ENCODE measurements at places on chromosomes 7 and 10.

- no peak for DNase-seq
Observed at GRCh38 chr10:11209830-11210181, 192.1 kb downstream of the CELF2 start.

DNA sequence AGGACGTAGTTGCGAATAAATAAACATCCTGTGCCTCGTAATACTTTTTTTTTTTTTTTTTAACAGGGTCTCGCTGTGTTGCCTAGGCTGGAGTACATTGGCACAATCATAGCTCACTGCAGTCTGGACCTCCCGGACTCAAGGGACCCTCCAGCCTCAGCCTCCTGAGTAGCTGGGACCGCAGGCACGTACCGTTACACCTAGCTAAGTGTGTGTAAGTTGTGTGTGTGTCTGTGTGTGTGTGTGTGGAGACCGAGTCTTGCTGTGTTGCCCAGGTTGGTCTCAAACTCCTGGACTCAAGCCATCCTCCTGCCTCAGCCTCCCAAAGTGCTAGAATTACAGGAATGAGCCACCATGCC lies 573 bp upstream of the PON2 start:
- no peak for DNase-seq

GRCh38 chr7:69776611-69777010 lies 178.3 kb downstream of the AUTS2 start:
- no peak for DNase-seq

DNA sequence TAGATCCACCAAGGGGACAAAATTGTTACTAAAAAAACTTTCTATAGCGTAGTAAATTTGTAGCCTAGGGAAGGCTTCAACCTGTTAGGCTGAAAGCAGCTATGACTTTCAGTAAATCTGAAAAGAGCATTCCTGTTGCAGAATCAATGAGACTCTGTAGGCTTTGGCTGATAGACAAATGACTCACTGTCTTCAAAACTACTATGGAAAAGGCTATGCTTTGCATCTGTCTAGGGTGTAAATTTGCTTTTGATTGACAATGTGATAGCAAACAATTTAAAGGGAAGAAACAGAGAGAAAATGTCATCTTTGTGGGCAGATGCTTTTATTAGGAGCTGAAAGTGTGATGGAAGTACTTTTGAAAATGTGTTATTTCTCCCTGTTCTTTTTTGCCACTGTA lies 60.6 kb downstream of the ARL5B start:
- no peak for DNase-seq

GRCh38 chr10:70404036-70404786 lies at the start of gene EIF4EBP2:
EIF4EBP2 (plus strand) TSS chr10:70404145; CDS start chr10:70404402, 257 bp downstream.
- peak; percentile 97 for DNase-seq

DNA sequence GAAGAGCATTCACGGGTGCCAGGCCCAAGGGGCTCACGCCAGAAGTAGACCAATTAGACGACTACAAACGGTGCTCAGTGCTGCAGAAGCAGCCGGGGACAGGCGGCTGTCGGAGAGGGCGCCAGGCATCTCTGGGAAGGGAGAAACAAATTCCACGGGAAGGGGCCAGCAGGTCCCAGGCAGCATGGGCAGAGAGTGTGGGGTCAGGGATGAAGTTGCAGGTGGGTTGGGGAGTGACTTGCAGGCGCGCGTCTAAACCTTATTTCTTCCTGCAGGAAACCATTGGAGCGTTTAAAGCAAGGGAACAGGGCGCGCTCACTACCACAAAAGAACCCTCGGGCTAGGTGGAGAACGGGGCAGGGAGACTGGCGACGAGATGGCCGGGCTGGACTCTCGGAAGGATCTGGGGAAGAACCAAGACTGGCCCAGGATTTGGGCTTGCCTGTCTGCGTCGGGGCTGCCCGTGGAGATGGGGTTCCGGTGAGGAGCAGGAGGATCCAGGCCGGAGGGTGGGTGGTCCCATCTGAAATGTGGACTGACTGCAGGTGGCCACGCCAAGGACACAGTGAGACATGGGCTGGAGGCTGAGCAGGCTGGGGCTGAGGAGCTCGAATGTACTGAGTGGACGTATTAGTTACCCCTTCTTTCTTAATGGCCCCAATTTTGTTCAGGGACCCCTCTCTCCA lies 116.3 kb upstream of the DIP2C start:
- DNase-seq = no peak

DNA sequence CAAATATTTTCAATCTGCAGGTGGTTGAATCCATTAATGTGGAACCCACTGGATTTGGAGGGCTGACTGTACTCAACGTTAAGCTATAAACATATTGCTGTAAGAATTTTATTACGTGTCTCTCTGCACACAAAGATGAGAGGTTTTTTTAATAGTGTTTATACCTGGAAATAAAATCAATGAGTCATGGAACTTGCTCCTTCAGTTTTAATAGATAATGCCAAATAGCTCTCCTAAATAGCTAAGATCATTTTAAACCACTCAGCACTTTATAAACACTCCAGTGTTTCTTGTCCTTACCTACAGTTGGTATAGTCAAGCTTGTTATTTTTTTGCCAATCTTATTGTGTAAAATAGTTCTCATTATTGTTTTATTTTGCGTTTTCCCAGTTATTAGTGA lies 455.6 kb upstream of the FZD8 start:
- no peak for DNase-seq

- DNase-seq = no peak
Observed at GRCh38 chr10:24929056-24929544, 23.3 kb downstream of the PRTFDC1 start.

GRCh38 chr7:44987996-44988395 lies 9.2 kb upstream of the MYO1G start:
- no peak for DNase-seq

DNA sequence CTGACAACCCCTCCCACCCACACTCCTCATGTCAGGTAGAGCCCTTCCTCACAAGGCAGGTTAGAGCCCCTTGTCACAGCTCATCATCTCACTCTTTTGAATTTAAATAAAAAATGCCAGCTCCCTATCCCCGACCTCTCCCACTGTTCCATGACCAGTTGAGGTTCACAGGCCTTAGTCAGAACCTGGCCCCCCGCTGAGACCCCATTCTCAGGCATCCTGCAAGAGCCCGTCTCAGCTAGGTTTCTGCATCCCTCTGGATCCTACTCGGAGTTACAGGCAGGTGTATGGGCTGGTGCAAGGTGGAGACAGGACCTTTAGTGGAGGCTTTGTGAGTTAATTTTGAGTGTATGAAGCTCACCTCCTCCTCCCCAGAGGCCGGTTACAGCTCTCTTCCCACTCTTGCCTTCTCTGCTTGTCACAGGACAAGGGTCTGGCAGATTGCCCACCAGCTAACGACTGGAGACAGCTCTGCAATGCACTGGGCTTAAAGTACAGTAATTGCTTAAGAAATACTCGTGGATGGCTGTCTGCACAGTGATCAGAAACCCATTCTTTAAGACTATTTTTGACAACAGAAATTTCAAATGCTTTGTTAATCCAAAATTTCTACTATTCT lies 394.9 kb upstream of the DPP6 start:
- peak; percentile 40 for DNase-seq

GRCh38 chr7:106283831-106284713 lies 711 bp downstream of the NAMPT start:
- peak; percentile 56 for DNase-seq

- no peak for DNase-seq
Observed at GRCh38 chr7:158032561-158033115, 555.0 kb downstream of the PTPRN2 start.

DNA sequence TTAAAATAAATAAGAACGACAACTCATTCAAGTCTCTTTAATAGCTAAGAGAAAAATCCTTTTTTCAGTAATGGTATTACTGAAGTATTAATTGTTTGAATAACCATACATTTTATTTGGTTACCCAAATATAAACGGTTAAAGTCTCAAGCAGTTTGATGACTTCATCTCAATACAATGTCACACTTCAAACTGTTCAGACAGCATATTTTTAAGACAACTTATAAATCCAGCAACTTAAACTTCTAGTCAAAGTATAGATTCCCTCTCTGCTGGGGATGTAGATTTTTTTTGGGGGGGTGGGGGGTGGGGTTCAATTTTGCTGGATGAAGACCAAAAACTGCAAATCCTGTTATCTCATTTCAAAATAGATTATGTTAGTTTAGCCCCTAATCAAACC lies 42.0 kb downstream of the GNA12 start:
- no peak for DNase-seq

Data from BE2C (cell line).